ENCODE measurements at places on chromosomes 11 and 22. TPM values are rescaled to one million over a fixed set of nuclear protein-coding genes. Genes with fewer than 3 reads are reported as not detected.

The CRYBA4 gene
- not detected for total RNA-seq

The SCGB1A1 gene
- not detected for total RNA-seq

The OR5B21 gene
- not detected for total RNA-seq

The OR51B5 gene
- not detected for total RNA-seq

The PTPRCAP gene
- total RNA-seq: 3.6 TPM

The CHRDL2 gene
- not detected for total RNA-seq

The OR52N4 gene
- not detected for total RNA-seq

The RAG2 gene
- not detected for total RNA-seq

The LBHD1 gene
- total RNA-seq: 2.2 TPM

The PLCB3 gene
- 43.5 TPM for total RNA-seq

The JHY gene
- total RNA-seq: 1.7 TPM

The TAF6L gene
- 26.8 TPM for total RNA-seq

The FAM111A gene
- total RNA-seq: 36.8 TPM

The DNAJB13 gene
- total RNA-seq: not detected

The MUC6 gene
- total RNA-seq: not detected

The SPON1 gene
- 20.5 TPM for total RNA-seq

The DDTL gene
- total RNA-seq: 2.1 TPM

The TRIM49 gene
- not detected for total RNA-seq

The ALDH3B2 gene
- not detected for total RNA-seq

The GVQW3 gene
- total RNA-seq: 0.87 TPM

The NXPE2 gene
- not detected for total RNA-seq

The NDUFV1 gene
- total RNA-seq: 226 TPM

The WNT7B gene
- 112 TPM for total RNA-seq

The OR8D1 gene
- not detected for total RNA-seq

The OR4C13 gene
- total RNA-seq: not detected

The SLC22A6 gene
- not detected for total RNA-seq

The B4GALNT4 gene
- total RNA-seq: 13.9 TPM

The ZNF215 gene
- 5.6 TPM for total RNA-seq

The OR4A16 gene
- total RNA-seq: not detected

The LRRC10B gene
- not detected for total RNA-seq

The OR8A1 gene
- total RNA-seq: not detected

The DBX1 gene
- not detected for total RNA-seq

The CST6 gene
- total RNA-seq: 89.1 TPM

The CFAP300 gene
- total RNA-seq: 0.72 TPM

The KCNJ5 gene
- total RNA-seq: 0.23 TPM

The SLC22A8 gene
- not detected for total RNA-seq

The RIBC2 gene
- total RNA-seq: 0.69 TPM

The OR51I1 gene
- not detected for total RNA-seq

The OR4D5 gene
- not detected for total RNA-seq

The ADAMTS8 gene
- total RNA-seq: not detected

The SCARF2 gene
- 15.0 TPM for total RNA-seq

Measured in epithelial cell of proximal tubule (primary cell).